Stomach (tissue), 19 donors: ENCODE measurements at places on chromosomes 16 and 17. TPM values are rescaled to one million over a fixed set of nuclear protein-coding genes. Genes with fewer than 3 reads are reported as not detected.

The CD300E gene
- 0.73 TPM for total RNA-seq

The POLR3K gene
- total RNA-seq = 3.6 TPM

The SDR42E2 gene
- total RNA-seq = not detected

The SPATA22 gene
- total RNA-seq = not detected

The RHBDL3 gene
- 15.2 TPM for total RNA-seq

The SEPTIN12 gene
- not detected for total RNA-seq

The CRISPLD2 gene
- total RNA-seq = 99.7 TPM

The RRAD gene
- 1.0 TPM for total RNA-seq

The HOXB6 gene
- 4.2 TPM for total RNA-seq

The ADORA2B gene
- not detected for total RNA-seq

GRCh38 chr17:80415626-80416137 is 715 bp downstream of the ENDOV start:
- DNase-seq = no peak

DNA sequence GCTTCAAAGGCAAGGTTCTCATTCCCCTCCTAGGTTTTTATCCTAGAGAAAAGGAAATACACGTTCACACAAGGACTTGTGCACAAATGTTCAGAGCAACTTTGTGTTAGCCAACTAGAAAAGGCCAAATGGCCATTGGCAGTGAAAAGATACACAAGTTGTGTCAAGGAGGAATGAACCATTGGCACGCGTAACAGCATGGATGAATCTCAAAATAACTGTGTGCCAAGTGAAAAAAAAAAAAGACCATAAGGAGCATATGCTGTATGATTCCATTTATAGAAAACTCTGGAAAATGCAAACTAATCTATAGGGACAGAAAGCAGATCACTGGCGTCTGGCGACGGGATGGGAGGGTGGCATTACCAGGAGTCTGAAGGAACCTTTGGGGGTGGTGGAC is 333.8 kb downstream of the SNX29 start:
- DNase-seq = peak; percentile 25

GRCh38 chr16:57742543-57742942 is 7.0 kb downstream of the KATNB1 start:
- no peak for DNase-seq

DNA sequence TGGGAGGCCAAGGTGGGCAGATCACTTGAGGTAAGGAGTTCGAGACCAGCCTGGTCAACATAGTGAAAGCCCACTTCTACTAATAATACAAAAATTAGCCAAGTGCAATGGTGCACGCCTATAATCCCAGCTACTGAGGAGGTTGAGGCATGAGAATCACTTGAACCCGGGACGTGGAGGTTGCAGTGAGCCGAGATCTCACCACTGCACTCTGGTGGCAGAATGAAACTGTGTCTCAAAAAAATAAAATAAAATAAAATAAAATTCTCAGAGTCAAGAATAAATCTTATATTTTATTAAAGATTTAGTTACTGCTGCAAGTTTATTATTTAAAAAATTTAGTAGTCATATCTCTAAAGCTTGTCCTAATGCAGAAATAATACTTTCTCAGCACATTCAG is 29.7 kb downstream of the ARL4D start:
- DNase-seq = no peak

DNA sequence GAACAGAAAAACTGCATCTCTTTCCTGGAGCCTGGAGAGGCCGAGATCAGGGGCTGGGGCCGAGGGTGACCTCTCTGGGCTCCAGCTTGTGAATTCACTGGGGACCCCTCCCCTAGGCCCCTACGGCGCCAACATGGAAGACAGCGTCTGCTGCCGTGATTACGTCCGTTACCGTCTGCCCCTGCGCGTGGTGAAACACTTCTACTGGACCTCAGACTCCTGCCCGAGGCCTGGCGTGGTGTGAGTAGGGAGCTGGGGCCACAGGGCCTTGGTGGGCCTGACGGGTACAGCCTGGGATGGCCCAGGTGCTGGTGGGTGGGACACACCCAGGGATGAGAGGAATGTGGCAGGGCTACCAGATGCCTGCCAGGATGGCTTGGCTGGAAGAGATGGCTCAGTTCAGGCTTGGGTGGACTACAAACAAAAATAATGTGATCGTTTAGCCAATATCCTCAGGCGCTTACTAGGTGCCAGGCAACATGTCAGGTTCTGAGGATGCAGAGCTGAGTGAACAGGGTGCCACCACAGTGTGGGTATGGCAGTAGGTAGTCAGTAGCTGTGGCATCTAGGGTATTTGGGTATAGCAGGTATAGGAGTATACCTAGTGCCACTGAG is 1.8 kb downstream of the CCL22 start:
- no peak for DNase-seq

DNA sequence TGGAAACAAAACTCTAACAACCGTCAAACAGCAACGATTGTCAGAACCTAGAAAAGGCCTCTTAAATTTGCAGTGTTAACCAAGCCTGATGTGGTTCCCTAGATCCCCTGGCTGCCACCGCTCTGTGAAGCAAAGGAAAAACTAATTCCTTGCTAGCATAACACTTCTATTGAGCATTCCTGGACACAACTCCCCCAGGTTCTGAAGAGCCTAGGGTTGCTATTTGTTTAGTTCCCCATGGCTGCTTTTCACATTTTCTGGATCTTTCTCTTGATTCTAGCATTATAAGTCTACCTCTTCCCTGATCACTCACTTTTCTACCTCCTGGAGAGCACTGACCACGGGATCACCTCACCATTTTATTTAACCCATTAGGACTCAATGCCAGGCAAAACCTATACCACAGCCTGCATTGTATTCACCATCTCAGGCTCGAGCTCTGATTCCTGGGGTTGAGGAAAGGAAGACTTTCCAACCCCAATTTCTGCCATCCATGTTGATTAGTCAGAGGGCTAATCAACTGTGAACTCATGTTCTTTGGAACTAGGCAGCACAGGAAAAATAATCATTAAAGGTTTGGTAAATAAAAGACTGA is 692 bp upstream of the KCNJ16 start:
- DNase-seq = no peak

DNA sequence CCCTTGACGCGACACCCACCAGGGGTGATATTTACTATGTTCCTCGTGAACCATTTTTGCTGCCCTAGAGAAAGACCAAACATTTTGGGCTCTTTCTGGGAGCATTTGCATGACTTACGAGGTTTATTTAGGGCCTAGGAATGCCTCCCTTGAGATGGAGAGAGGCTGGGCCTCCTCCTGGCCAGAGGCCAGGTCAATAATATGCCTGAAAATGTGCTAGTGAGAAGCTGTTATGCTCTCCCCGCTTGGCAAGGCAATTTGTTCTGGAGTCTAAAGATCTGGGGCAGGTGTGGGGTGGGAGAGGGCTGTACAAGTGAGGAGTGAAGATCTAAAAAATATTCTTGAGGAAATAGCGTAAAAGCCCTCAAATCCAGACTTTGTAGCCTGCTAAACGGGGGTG is 587.3 kb upstream of the CDH5 start:
- DNase-seq = no peak

- DNase-seq = no peak
These were observed 27.2 kb downstream of the SMPD3 start for GRCh38 chr16:68421076-68421475.

GRCh38 chr17:58217766-58218165 is 1.3 kb downstream of the MKS1 start:
- no peak for DNase-seq

DNA sequence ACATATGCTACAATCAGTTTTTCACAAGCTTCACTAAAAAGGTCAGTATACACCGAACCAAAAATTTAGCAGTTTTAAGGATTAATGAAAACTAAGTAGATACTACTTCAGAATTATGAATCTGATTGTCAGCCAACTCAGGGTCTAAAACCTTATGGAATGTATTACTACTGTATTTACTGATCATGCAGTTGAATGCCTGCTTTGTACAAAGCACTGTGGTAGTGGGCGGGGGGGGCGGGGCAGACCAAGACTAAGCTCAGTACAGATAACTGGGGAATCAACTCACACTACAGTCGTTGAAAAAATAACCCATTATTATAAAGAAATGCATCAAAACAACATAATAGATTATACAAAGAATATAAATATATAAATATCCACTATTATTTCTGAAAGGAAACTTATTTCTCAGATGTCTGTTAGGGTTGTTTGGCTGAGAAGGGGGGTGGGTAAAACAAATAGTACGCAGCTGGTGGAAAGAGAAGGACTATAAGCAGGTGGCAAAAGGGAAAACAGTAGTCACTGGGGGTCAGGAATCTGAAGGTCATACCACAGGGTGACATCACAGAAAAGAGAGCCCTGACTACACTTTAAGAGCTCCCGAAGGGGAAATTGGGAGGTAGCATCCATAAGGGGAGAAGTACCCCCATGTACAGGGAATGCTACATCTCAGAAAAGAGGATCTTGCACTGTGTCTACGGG is 109.4 kb upstream of the AXIN2 start:
- DNase-seq = no peak

DNA sequence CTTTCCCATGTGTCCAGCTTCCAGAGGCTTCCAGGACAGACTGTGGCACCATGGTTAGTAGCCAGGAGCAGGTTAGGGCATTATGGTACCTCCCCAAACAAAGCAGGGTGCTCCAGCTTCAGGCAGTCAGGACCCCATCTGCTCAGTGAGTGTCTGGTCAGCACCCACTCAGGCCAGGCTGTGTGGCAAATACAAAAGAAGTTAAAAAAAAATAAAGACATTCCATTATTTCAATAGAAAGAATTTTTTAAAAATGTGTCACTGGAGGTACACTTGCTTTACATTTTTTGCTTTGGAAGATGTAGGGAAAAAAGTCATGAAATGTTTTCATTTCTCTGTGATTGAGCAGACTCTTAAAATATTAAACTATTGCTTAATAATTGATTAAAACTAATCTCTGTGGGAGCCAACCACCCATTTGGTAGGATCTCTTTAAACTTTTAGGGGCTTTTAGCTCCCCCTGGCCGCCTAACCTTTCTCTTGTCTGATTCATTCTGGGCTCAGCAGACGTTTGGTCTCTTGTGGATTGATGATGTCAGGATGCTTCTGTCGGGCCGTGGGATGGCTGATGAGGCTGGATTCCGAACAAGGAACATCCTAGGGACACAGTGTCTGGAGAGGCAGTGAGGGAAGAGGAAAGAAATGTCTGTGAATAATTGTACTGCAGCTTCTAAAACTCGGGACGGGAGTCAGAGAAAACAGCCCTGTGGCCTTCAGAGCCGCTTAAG is 28.4 kb upstream of the NPTX1 start:
- peak; percentile 42 for DNase-seq

DNA sequence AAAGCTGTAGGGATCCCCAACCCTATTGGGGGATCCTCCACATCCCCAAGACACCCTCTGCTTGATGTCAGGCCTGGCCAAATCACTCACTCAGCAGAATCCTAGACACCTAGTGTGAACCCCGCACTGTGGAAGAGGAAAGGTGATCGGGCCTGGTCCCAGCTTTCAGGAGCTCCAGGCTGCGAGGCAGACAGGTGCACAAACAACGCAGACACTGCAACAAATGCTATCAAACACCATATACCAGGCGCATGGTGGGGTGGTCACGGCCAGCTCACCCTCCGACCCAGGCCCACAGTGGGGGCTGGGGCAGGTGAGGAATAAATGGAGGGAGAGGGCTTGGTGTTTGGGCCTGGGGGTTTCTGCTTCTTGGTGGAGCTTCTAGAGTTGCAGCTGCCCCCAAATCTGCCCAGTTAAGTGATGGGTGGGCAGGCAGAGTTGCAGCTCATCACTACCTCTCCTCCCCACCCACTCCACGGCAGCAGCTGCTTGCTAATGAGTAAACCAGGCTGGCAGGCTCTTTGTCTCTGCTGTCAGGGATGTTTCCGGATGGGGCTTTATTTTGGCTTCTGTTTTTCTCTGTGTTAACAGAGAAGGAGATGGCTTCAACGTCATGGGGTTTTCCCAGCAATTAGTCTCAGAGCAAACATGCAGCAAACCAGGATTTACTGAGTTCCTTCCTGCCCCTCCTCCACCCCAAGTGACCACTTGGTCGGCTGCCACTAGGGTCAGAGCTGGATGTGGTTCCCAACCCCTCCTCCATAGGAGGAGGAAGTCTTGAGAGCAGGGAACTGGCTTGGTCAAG is 46.6 kb downstream of the PECAM1 start:
- DNase-seq = peak; percentile 91

GRCh38 chr17:32187271-32187670 is 45.0 kb downstream of the RHOT1 start:
- DNase-seq = no peak

GRCh38 chr17:9408381-9408780 is 167.2 kb downstream of the STX8 start:
- no peak for DNase-seq

DNA sequence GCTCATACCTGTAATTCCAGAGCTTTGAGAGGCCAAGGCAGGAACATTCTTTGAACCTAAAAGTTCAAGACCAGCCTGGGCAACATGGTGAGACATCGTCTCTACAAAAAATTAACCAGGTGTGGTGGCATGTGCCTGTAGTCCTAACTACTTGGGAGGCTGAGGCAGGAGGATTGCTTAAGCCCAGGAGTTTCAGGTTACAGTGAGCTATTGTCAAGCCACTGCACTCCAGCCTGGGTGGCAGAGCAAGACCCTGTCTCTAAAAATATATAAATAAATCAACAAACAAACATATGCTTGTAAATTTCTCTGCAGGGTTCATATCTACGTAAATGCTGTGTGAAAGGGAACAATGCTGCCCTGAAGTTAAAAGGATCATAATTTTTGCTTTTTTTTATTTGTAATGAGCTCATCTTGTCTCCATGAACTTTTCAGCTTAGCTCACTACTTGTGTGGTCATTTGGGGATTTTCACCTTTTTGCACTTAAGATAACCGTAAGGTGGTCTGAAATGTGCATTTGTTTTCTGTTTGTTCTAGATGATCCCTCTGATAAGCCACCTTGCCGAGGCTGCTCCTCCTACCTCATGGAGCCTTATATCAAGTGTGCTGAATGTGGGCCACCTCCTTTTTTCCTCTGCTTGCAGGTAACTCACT is 16.4 kb downstream of the TADA2A start:
- DNase-seq = no peak

DNA sequence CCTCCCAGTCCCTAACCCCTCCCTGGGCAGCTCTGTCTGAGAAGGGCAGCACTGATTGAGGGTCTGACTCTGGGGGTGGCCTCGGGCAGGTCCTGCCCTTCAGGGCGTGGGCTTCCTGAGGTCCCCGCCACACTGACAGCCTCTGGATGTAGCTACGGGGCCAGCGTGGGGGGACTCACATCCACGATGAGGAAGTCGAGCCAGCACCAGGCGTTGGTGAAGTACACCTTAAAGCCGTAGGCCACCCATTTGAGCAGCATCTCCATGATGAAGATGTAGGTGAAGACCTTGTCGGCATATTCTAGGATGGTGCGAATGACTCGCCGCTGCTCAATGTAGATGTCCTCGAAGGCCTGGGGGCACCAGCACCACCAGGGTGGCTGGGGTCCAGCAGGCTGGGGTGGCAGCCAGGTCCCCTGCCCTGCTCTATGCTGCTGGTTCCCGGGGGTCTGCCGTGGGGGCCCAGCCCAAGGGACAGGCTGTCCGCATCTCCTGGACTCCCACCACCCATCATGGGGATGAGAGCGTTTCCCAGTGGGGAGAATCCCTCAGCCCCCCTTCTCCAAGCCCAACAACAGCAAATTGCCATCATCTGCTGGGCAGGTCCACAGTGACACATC is 15.7 kb upstream of the CD79B start:
- no peak for DNase-seq
